ENCODE measurements at places on chromosomes 5 and 9.

DNA sequence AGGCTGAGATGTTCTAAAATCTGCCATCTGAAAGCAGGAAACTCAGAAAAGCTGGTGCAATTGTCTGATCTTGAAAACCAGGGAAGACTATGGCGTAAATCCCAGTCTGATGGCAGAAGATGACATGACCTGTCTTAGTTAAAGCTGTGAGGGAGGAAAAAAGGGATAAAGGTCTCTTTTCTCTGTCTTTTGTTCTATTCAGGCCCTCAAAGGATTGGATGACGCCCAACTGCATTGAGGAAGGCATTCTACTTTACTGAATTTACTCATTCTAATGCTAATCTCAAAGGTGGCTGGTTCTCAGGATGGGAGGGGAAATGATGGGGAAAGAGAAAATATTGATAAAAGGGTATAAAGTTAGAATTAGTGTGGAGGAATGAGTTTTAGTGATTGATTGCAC lies 312.8 kb upstream of the CTNND2 start:
- no peak for DNase-seq

- DNase-seq: no peak
These were observed 37.5 kb downstream of the SPOCK1 start for GRCh38 chr5:137461391-137462264.

DNA sequence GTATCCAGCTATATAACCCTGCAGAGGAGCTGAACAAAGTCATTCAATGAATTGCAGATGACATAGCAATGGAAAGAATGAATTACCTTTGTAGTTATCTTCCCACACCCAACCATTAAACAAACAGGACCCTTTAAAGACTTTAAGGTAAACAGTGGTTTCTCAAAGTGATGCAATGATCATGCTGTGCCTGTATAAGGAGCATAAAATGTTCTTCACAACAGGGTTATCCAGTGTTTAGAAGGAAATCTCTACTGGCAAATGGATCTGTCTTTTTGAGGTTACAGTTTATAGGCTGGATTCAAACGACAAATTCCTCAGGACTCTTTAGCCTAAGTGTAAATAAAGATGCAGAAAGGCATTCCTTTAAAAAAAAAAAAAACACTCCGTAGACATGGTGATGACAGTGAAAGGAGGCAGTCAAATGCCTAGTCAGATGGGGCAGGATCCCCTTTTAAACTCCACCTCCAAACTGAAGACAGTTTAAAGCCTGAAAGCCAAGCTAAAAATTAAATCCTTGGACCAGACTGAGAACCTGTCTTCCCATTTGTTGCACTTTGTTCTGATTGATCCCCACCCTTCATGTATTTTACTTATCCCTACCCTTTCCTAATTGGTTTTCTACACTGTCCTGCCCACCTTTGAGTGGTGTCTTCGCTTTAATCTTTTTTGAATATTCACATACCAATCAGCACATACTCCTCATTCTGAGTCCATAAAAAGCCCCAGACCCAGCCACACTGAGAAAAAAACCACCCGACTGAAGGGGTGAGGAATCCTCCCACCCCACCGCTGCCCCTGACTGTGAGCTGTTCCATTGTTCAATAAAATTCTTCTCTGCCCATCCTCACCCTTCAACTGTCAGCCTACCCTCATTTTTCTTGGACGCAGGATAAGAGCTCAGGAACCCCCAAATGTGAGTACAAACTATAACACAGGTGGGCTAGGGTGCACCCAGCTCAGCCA lies 761.3 kb upstream of the DMAC1 start:
- DNase-seq: no peak

DNA sequence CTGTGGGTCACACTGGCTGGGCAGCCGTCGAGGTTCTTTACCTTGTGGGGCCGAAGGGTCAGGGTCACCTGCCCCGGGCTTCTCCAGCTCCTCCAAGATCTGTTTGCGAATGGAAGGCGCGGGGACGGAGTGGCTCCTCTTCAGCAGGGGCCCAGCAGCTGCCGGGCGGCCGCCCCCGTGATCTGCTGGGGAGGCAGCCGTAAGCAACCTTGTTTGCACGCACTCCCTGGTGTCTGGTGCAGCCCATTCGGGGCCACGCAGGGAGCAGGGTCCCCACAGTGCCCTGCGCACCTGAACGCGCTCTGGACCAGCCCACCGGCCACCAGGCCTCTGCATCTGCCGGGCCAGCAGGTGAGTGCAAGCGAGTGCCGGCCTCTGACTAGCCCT lies 34.9 kb downstream of the PNPLA7 start:
- no peak for DNase-seq

DNA sequence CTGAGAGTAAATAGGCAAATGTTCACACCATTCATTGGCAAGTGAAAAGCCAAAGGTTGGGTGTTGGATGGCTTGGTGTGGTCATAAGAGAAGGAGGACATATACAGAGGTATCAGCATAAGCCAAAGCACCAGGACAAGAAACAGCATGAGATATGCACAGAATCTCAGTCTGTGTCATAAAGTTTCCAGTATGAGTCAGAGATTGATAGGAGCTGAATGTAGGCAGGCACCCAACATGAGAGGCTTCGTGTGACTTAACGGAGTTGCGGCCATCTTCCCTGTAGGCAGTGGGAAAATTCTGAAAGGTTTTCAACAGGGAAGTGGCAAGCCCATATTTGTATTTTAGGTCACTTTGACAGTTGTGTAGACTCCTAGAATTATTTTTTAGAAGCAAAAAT lies 54.5 kb downstream of the SNCAIP start:
- no peak for DNase-seq

DNA sequence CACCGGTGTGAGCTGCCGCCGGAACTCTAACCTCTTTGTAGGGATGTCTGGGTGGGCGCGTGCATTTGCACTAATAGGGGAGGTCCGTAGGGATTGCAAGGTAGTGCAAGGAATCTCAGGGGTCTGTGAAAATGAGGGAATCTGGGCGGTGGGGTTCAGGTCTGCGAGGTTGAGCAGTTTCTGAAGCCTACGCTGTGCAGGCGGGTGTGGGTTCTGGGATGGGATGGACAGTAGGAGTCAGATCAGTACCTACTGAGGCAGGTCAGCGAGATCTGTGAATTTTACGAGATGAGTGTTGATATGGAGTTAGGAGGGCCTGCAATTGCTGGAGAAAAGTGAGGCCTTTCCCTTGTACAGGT lies 856 bp upstream of the ATOSB start:
- no peak for DNase-seq

GRCh38 chr9:18350036-18350435 lies 123.9 kb upstream of the ADAMTSL1 start:
- no peak for DNase-seq

DNA sequence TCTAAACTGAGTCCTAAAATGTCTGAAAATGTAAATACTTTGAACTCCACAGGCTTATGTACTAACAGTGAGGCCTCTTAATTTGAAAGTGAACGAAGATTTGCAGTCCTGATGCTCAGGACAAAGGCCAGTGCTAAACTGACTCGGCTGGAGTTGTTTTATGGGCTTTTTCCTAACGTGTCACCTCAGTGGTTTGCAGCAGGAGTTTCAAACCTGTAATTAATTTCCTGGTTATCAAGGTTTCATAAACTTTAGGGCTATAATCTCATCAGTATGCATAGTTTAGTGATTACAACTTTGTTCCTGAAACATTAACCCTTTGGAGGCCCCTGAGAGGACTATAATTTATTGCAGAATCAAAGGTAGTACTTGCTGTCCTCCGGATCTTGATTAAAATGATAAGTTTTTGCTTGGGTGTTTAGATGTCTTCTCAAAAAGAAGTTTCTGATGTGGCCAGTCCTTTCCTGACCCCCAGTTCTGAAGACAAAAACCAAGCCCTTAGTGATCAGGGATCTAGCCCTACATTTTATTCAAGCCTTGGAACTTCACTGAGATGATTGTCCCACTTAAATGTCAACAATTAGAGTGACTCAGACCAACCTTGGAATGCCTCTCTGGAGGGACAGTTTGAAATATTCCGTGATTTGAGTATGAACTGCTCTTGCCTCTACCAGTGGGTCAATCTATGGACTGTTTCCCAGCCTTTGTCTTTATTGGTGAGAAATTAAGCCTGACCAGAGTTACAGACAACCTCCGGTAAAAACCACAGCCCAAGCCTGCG lies 11.1 kb upstream of the S100Z start:
- DNase-seq: no peak

DNA sequence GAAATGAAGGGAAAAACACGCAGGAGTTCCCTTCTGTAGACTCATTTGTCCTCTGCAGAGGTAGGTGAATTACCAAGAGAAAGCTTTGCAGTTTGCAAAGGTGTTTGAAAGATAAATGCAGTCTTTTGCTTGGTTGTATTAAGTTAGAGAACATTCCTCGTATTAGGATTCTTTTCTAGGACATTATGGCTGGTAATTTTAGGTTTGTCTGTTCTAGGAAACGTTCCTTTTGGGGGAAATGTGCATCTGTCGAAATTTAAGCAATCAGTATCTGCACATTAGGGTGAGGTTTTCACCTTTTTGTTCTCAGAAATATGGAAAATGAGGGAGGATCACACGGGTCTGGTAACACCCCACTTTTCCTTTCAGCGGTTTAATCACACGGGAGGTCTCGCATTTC lies 45.1 kb downstream of the GAS1 start:
- no peak for DNase-seq

DNA sequence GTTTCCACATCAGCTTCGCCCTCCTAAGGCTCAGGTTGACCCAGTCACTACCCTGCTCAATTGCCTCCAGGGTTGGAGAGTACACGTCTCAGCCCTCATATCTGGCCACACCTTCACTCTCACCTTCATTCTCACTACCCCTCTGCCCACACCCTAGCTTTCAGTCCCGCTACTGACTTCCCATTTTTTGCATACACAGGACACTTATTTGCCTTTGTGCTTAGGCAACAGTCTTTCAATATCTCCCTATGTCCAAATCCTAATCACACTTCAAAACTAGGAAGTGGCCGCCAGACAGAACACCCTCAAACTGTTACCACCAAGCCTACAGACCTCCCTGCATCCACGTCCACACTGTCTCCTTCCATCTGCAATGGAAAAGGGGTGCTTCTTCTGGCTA lies 10.9 kb downstream of the MCTP1 start:
- DNase-seq: no peak

GRCh38 chr5:612498-613424 lies 621 bp downstream of the CEP72 start:
- DNase-seq: peak; percentile 43

- DNase-seq: no peak
These were observed 148.0 kb upstream of the FREM1 start for GRCh38 chr9:15058236-15058635.

DNA sequence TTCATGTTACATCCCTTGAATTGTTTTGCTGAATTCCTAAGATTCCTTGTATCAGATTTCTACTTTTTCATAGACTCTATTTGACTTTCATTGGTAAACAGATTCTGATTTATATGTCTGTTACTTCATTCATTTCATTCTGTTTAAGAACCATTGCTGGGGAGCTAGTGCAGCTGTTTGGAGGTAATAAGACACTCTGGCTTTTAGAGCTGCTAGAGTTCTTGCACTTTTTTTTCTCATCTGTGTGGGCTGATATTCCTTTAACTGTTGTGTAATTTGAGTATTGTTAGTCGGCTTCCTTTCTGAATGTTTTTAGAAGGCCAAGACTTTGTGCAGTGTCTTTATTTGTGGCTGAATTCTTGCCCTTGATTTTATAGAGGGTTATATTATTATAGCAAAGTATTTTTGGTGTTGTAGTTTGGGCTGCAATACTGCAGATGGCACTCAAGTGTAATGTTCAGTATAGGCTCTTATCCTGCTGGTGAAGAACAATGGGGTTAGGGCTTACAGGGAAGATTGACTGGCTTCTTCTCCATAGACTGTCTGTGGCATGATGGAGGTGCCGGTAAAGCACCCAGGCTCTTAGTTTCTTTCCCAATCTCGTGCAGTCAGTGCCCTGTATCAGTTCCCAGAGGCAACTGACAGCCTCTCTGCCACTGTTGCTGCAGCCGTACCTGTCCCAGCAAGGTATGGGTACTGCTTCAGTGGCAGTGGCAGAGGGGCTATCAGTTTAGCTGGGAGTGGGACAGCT lies 162.2 kb downstream of the OXCT1 start:
- DNase-seq: peak; percentile 61

- peak; percentile 72 for DNase-seq
These were observed 57.4 kb downstream of the CFAP95 start for GRCh38 chr9:69877852-69878514.

- no peak for DNase-seq
These were observed 107.4 kb upstream of the LHFPL2 start for GRCh38 chr5:78755822-78756429.

DNA sequence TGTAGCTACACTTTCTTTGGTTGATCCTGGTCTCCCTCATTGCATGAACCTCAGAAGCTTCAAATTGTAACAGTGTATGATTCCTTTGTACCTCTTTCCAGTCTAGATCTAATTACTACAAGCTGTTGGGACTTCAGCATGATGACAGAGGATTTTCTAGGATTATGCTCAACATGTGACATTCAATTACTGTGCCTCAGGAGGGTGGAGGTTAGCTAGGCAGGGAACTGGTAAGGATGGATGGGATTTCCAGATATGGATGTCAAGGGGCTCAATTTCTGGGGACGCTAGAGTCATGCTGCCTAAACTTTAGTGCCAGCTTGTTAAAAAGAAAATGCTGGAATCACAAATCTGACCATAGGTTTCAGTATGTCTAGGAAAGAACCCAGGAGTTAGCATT lies 29.2 kb upstream of the GLRA1 start:
- no peak for DNase-seq

DNA sequence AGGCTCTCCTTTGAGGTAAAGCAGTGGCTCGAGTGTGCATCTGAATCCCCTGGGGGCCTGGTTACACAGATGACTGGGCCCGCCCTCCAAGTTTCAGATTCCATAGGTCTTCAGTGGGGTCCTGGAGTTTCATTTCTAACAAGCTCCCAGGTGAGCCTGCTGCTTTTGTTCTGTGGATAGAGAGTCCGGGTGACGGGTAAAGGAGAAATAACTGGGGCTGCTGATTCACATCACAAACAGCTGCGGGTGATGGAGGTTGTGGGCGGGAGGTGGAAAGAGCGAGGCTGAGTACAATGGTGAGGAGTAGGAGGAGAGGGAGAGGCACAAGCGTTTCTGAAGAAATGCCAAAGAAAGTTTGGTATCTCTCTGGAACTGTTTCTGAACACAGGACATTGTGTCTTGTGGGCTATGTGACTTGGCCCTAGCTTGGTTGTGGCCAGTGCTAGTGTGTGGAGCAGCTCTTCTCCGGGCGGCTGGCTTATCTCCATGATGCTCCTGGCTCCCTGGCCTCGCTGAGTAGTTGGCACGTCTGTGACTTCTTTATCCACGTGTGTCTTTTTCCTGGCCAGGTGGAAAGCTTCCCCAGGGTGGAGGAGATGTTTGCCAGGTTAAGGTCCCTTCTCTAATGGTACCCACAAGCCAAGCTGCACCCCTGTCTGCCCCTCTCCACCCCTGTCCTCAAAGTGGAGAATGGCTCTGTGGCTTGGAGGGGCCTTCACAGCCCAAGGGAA lies 61.7 kb downstream of the HSPA4 start:
- DNase-seq: no peak

DNA sequence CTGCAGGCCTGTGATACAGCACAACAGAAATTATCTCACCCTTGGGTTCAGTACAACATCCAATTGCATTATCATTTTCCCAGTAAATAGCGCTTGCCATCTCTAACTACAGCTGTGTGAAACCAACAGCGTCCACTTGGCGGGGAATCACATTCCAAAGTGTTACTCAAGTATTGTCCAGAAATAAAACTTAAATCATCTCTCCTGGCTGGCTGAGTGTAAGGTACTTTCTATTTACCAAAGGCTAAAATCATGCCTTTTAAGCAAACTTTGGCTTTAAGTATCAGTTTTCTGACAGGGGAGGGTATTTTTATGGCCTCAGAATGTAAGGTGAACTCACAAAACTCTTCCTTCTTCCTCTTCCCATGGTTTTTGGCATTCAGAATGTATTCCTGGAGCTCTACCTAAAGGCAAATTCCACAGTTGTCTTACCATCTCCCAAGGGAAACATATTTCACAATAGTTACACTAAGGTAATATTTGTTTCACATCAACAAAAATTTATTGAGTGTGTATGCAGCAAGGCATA lies 205.6 kb upstream of the MPDZ start:
- no peak for DNase-seq
